D341Med (cell line): ENCODE measurements at places on chromosomes 16 and 17.

DNA sequence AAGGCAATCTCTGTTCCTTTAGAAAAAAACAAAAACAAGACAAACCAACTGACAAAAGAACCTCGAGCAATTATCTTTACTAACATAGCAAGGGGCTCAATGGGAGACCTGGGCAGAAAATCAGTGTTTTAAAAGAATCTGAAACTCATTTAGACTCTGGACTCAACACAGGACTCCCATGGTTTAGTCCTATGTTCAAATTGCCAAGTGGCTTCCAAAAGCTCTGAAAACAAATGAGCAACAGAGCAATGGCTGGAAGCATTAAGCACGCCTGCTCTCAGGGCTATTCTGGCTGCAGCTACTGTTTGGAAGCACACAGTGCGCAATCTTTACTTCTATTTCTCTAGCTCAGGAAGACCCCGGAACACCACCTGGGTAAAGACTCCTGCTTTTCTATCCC is 162.0 kb downstream of the AATF start:
- DNase-seq: no peak

DNA sequence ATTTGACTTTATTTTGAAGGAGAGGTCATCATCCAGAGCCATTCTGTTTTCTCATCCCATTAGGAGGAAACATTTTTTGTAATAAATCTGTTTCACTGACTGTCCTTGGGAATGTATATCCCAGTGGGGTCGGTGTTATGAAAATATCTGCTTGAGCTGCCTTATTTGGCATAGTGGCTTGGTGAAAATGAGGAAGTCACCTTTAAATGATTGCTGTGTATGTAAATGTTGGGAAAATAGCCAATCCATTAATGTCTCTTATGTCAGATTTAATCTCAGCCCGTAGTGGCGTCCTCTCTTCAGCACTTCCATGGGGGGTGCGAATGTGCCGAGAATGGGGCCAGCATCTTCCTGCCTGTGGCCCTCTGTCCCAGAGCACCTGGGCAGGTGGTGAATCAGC is 57.6 kb downstream of the BANP start:
- DNase-seq: no peak

DNA sequence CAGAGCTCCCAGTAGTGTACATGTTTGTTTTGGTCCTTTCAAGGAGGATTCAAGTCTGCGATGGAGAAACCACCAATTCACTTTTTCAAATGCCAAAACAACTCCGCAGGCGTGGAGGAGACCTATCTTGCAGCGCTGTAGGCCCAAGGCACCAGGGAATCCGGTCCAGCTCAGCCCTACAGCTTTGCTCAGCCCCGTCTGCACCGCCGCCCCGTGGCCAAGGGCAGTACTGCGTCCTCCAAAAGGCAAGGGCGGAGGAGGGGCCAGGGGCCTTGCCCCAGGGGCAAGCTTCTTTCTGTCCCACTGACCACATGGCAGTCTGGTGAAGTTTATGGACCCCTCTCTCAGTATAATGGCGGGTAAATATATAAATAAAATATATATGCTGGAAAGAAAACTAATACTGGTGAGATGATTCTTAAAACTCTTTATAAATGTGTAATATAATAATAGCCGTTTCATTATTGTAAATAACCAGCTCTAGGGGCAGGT is 709 bp upstream of the CD300LG start:
- peak; percentile 97 for DNase-seq

GRCh38 chr17:15287538-15288267 is 22.6 kb upstream of the PMP22 start:
- no peak for DNase-seq

- no peak for DNase-seq
Observed at GRCh38 chr17:34218748-34219147, 36.3 kb upstream of the CCL2 start.

DNA sequence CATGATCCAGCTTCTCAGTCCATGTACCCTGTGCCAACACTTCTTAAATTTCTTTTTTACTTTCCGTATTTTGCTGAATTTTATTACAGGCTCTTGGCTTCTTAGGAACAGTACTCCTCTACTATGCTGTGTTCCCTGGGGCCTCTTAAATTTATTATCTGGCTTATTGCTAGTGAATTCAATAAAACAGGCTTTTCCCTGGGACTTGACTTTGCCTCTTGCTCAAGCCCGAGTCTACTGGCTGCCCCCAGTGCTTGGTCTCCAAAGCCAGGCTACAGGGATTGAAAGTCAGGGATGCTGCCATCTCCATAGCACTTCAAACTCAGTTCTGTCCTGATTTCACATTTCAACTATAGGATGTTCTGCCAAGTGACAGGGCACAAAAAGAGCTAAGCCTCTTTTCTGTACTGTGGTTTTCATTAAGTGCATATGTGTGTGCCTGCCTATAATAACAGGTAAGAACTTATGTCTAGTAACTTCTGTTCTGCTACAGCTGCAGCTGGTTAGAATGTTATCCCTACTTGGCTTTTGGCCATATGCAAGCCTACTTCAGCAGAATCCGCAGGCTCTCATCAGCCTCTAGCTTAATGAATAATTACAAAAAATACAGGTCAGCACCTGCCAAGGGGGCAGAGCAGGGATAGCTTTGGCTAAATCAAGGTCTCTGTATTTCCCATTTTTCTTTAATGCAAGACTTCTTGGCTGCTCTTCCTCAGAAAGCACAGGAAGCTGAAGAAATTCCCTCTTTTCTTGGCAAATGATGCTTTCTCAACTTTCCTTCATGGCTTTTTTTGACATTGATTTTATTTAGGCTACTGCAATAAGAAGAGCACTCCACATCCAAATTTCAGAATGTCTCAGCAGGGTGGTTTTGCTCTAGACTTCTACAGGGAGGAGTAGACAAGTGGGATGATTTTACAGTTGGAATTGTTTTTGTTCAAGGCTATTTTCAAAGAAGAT is 8.2 kb downstream of the FAM20A start:
- DNase-seq: no peak

- no peak for DNase-seq
Observed at GRCh38 chr17:17937201-17937853, 34.9 kb downstream of the TOM1L2 start.

DNA sequence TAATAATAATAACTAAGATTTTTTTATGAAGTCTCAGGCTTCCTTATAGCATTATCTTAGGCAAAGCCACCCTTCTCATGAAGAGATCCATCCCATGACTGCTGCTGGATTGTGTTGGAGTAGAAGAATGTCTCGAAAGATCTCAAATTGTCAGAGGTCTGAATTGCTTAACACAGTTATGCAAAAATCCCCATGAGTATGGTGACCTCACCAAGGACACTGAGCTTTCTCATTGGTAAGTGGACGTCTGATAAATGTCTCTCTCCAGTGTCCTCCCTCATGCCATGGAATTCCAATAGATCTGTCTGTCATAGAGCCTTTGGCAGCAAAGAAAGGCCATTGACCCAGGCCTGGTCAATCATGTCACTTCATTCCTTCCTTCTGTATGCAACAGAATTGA is 264.5 kb downstream of the CDH11 start:
- DNase-seq: no peak

DNA sequence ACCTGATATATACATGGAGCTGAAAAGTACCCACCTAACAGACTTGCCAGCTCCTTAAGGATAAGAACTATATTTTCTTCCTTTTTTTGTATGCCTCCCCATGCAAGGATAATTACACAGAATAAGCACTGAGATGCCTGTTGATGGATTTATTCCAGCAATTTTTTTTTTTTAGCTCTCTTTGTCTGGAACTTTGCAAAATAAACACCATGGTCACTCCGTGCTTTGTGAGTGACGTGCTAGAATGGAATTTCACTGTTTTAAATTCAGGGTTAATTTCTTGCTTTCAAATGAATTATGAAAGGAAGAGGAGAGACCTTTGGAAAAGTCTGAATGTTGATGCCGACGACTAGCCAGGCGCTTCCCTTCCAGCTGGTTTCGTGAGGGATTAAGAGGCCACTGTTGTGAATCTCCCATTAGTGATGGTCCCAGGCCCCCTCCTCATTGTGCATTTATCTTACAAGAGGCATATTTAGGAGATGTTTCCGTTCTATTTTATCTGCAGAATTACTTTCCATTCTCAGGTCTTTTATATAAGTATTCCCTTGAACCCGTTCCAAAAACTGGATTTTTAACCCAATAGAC is 529.1 kb downstream of the WWOX start:
- no peak for DNase-seq

DNA sequence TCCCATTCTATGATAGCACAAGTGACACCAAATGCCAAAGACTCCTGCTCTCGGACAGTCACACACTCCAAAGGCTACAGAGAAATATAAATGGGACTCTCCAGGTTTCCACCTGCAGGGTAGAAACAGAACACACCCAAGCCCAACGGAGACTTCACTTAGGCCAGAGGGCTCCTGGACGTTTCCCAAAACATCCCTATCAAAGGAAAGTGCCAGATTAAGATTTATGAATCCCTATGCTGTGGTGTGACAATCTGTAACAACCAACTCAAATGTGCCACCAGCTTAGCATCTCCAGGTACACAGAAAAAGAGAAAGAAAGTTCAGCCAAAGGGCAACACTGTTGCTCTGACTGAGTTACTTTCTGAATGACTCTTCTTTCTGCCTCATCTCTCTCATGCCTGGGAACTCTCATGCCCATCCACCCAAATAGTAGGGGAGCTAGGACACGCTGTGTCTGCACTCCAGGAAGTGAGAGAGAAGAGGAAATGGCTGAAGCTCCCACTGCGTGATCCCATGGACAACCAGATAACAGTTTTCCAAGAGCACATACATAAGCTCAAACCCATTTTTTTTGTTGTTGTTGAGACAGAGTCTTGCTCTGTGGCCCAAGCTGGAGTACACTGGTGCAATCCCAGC is 49.7 kb downstream of the SMG6 start:
- DNase-seq: no peak

GRCh38 chr17:76955191-76955590 is 87.0 kb downstream of the MGAT5B start:
- peak; percentile 31 for DNase-seq

DNA sequence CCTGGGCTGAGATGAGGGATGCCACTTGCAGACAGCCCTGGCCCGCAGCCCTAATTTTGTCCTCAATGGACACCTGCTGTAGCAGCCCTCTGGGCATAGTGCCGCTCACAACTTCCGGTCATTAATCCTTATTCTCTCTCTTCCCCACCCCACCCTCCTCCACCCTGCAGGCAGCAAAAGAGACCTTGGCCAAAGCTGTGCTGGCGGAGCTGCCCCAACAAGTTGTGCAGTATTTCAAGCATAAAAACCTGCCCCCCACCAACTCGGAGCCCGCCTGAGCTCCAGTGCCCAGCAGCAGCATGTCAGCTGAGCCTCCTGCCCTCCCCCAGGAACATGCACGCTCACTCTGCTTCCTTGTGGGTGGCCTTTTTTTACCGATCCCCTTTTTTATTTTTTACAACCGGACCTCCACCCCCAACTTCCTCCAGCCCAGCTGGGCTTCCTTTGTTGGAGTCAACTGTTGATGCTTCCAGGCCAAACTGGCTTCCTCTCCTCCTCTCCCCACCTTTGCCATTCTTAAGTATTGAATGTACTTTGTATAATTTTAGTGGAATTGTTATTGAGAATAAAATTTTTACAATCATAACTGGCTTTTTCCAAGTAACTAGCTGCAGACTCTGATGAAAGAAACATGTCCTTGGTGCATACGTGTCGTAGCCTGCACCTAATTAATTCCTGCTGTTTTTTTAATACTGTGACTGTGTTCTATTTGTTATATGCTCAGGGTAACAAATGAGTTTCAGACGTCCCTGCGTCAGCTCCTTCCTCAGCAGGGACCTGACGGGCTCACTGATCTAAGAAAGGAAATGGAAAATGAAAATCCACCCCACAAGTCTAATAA is 38.2 kb downstream of the PSME3IP1 start:
- DNase-seq: no peak

DNA sequence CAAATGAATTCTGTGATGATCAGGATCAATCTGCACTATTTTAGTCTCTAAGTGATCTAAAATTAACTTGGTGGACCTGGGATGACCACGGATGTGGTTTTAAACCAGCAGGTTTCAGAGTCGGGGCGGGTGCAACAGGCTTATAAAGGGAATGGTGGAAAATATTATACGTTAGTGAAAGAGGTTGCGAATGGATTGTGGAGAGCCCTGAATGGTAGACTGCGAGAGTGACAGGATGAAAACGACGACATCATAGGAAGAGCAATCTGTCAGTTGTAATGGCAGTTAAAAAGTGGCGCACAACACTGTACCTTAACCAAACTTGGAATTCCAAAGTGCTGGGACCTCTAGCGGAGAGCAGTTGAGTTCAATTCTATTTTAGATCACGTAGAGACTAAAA is 1.2 kb upstream of the CYB5B start:
- DNase-seq: no peak

GRCh38 chr16:55901566-55902217 is 26.5 kb upstream of the CES5A start:
- no peak for DNase-seq

DNA sequence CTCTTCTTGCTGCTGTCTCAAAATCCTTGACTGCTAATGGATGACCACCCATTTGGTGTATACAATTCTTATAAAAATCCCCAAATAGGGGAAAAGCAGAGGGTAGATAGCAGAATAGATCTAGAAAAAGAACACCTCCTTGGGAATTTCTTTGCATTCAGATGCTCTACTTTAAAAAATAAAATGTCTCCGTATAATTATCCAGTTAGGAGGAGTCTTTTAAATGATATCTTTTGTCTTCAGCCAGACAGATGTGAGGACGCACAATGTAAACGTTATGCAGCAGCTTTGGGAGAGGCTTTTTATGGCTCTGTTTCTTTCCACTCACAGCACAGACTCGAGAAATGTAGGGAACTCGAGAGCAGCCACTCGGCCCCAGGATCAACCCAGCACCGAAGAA is 300.2 kb downstream of the IRF8 start:
- DNase-seq: no peak

GRCh38 chr17:76384222-76384986 is at the start of gene SPHK1:
SPHK1 (plus strand) TSS chr17:76384609; CDS start chr17:76385645, 1,036 bp downstream.
- peak; percentile 92 for DNase-seq

GRCh38 chr16:12324152-12324551 is 347.6 kb downstream of the SNX29 start:
- no peak for DNase-seq

DNA sequence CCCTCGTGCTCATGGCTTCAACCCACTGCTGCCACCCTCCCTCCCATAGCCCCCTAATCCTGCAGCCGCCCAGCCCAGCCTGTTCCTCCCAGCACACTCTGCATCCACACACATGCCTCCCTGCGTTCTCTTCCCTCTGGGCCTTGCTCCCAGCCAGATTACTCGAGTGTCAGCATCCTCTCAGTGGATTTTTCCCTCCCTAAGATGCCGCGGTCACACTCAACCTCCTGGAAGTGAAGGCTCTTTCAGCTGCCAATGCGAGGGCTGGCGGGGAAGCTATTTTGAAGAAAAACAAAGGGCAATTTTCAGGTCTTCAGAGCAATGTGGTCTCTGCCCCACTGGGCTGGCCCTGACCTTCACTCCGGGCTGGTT is 23.2 kb upstream of the CACNG5 start:
- DNase-seq: no peak

- no peak for DNase-seq
Observed at GRCh38 chr16:69814561-69814960, 52.4 kb downstream of the WWP2 start.

- no peak for DNase-seq
Observed at GRCh38 chr17:7587420-7588151, 2.3 kb downstream of the SOX15 start.

GRCh38 chr17:42180411-42180921 is 476 bp downstream of the KCNH4 start:
- DNase-seq: peak; percentile 58
